ENCODE measurements at places on chromosomes 1 and 21. TPM values are rescaled to one million over a fixed set of nuclear protein-coding genes. Genes with fewer than 3 reads are reported as not detected.

DNA sequence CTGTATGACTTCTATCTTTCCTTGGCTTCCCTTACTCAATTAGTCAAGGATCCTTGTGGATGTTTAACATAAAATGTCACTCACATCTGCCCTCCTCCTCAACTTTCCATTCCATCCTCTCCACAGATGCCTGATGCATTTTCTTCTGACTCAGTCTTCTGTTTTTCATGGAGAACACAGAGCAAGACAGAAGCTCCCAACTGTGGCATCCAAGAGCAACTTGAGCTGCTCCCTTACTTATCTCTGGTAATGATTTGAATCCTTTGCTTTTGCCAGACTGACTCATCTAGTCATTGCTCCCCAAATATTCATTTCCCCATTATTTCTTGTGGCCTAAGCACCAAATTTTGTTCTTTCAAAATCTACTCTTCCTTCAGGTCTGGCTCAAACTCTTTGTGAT lies 120.6 kb downstream of the LYPLAL1 start:
- no peak overlapping the region for H3K27ac ChIP-seq
- no peaks in the 10 kb centered on the region for H3K36me3 ChIP-seq
- H3K4me3 ChIP-seq, result no peak overlapping the region
- peaks cover 10% of the 10 kb centered on the region for H3K4me1 ChIP-seq
- H3K27me3 ChIP-seq, result no peaks in the 10 kb centered on the region
- DNase-seq, result no peak

DNA sequence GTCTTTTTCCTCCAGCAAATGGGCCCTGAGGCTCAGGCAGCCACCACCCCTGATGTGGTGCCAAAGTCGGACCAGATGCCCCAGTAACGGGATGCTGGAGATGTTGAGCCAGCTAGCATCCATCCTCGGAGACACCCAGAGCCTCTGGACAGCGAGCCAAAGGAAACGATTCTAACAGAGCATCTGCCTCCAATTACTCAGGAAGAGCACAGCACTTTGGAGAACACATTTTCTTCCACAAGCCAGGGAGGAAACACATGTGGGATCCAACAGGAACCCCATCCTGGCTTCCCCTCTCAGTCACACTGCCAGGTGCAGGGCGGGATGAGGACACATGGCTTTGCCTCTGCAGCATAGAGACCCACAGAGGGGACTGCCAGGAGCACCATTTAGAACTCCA lies 44.9 kb downstream of the C1orf198 start:
- no peaks in the 10 kb centered on the region for H3K27me3 ChIP-seq
- H3K4me3 ChIP-seq, result no peak overlapping the region
- H3K36me3 ChIP-seq, result no peaks in the 10 kb centered on the region
- H3K4me1 ChIP-seq, result peaks cover 24% of the 10 kb centered on the region

- H3K27ac ChIP-seq, result no peak overlapping the region
- peak; percentile 15 for DNase-seq
Measured at GRCh38 chr1:117967881-117968280, 38.3 kb downstream of the WDR3 start.

ARHGAP30 gene
- total RNA-seq, result not detected

DNA sequence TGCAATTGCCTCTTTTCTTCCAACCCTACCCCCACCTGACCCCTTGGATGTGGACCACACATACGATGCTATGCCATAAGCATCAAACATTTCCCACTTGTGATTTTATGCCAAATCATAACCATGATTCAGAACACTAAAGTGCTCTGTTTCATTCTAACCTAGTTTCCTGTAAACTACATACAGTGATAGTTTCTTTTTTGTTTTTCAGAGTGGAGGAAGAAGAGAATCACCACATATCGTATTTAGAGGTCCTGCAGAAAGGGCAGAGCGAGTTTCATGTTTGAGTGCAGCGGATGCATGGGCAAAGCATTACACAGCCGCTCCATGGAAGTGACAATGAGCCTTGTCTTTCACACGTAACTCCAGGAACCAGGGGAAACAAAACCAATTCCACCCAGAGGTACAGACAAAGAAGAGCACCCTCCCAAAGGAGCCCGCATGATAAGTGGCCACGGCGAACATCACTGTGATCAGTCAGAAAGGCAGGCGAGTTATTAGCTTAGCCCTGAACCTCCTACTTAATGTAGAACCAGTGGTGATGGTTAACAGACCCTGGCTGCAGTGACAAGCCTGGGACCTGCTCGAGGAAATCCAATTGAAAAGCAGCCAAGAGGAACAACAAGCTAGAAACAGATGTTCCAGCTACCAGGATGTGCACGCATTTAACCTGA lies 64.0 kb upstream of the ZNF281 start:
- no peak overlapping the region for H3K4me3 ChIP-seq
- no peak overlapping the region for H3K27ac ChIP-seq
- DNase-seq, result no peak
- H3K27me3 ChIP-seq, result no peaks in the 10 kb centered on the region

GRCh38 chr1:165641231-165641987 lies 10.4 kb downstream of the MGST3 start:
- H3K4me3 ChIP-seq, result no peak overlapping the region
- H3K27me3 ChIP-seq, result no peaks in the 10 kb centered on the region
- peaks cover 11% of the 10 kb centered on the region for H3K4me1 ChIP-seq
- peak; percentile 33 for DNase-seq

GRCh38 chr1:110211496-110212168 lies 1.5 kb downstream of the KCNC4 start:
- H3K4me3 ChIP-seq, result no peak overlapping the region
- no peaks in the 10 kb centered on the region for H3K36me3 ChIP-seq
- no peak overlapping the region for H3K27ac ChIP-seq
- H3K27me3 ChIP-seq, result peaks cover 59% of the 10 kb centered on the region

GRCh38 chr21:45869121-45870007 lies 112.2 kb upstream of the COL6A1 start:
- no peaks in the 10 kb centered on the region for H3K27me3 ChIP-seq
- peaks cover 24% of the 10 kb centered on the region for H3K4me1 ChIP-seq
- peak overlapping the region; percentile 9 for H3K27ac ChIP-seq
- peak; percentile 79 for DNase-seq
- H3K36me3 ChIP-seq, result no peaks in the 10 kb centered on the region

DNA sequence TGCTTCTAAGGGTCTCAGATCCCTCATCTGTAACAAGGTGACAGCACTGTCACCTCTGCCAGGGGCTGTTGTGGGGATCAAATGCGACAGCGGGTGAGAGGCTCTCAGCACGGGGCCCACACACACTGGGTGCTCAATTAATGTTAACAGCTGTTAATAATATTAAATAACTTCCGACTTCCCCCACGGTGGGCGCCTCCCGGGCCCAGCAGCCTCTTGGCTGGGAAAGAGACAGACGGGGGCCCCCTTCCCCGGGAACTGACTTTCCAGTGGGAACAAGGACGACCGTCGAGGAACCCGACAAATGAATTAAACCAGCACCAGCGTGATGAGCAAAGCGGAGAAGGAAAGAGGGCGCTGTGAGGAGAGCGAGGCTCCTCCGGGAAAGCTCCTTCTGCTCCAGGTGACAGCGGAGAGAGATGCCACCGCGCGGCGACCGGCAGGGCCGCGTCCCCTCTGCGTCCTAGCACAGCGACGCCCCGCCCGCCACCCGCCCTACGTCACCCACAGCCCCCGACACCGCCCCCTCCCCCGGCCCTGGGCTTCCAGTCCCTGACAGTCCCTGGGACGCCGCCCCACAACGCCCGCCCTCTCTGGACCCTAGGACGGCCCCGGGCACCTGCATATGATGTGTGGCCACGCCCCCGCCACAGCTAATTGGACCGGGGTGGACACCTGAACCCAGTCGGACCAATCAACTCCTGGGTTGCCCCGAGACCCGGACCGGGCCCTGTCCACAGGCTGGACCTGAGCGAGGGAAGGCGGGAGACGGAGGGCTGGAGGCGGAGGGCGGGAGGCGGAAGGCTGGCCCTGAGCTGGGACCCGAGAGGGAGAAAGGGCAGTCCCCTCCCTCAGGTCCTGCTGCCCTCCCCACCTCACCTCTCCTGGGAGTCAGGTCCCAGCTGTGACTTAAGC lies 38.2 kb downstream of the MATN1 start:
- H3K36me3 ChIP-seq, result no peaks in the 10 kb centered on the region
- H3K27me3 ChIP-seq, result peaks cover 58% of the 10 kb centered on the region
- no peak for DNase-seq
- no peak overlapping the region for H3K4me3 ChIP-seq
- no peaks in the 10 kb centered on the region for H3K4me1 ChIP-seq

DNA sequence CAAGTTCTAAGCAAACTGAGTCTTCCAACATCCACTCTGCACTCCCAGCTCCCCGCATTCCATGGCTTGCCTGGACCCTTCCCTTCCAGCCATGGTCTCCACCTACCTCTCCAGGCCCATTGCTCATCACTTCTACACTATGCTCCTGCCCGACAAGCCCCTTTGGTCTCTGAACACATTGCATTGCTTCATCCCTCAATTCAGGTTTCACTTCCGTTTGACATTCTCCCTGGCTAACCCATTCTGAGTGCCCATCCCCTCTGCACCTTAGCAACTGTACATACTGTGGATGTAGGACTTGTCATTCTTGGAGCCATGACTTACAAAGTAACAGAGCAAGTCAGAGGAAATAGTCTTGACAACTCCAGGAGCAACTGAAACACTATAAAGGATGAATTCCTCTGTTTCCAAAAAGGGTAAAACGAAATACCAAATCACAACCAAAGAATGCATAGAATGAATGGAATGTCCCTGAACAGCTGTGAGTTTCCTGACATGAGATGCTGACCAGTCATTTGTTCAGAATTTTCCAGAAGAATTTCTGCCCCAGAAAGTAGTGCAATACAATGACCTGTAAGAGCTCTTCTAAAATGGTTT lies 66.7 kb downstream of the KCNJ6 start:
- no peaks in the 10 kb centered on the region for H3K36me3 ChIP-seq
- peaks cover 27% of the 10 kb centered on the region for H3K4me1 ChIP-seq
- no peaks in the 10 kb centered on the region for H3K27me3 ChIP-seq
- DNase-seq, result peak; percentile 83

DNA sequence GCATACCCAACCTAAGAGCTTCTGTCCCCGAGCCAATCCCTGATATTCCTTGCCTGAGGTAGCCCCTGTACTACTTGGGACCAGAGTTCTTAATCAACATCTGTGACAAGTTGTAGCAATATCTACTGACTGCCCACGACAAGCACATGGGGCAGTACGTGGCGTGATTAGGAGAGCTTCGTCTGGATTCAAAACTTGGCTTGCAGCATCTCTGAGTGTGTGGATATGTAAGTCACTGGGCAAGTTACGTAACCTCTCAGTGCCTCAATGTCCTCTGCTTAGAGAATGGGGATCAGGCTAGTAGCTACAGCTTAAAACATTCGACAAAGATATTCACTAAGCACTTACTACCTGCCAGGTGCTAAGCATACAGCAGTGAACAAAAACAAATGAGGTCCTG lies 5.0 kb downstream of the HSPG2 start:
- peak overlapping the region; percentile 93 for H3K27ac ChIP-seq
- peak; percentile 86 for DNase-seq
- H3K4me3 ChIP-seq, result no peak overlapping the region
- peaks cover 2% of the 10 kb centered on the region for H3K36me3 ChIP-seq
- H3K27me3 ChIP-seq, result no peaks in the 10 kb centered on the region

GRCh38 chr21:14058566-14058965 lies 152.2 kb downstream of the LIPI start:
- no peaks in the 10 kb centered on the region for H3K27me3 ChIP-seq
- no peak overlapping the region for H3K4me3 ChIP-seq
- no peak for DNase-seq
- H3K36me3 ChIP-seq, result no peaks in the 10 kb centered on the region

LRRC53 gene
- not detected for total RNA-seq

DNA sequence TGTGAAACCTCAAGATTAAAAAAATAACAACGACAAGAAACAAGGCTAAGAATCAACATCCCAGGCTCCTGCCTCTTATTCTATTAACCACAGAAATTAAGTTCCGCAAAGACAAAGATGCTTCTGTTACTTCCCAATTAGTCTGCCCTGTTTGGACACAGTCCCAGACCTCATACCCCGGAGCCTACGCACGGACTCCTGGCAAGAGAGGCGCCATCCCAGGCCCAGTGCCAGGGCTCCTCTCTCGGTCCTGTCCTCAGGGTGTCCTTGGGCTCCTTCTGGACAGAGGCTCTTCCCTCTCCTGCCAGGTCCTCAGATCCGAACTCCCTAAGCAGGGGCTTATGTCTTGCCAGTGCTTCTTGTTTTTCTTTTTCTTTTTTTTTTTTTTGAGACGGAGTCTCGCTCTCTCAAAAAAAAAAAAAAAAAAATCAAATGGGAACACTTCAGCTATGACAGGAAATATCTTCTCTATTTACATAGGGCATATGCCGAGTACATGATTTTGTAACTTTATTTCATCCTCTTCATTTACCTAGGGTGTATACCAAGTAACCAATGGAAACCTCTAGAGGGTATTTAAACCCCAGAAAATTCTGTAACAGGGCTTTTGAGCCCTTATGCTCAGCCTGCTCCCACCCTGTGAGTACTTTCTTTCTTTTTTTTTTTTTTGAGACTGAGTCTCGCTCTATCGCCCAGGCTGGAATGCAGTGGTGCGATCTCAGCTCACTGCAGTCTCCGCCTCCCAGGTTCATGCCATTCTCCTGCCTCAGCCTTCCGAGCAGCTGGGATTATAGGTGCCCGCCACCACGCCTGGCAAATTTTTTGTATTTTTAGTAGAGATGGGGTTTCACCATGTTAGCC lies 11.7 kb upstream of the ENO1 start:
- peak; percentile 89 for DNase-seq
- no peaks in the 10 kb centered on the region for H3K27me3 ChIP-seq
- peak overlapping the region; percentile 22 for H3K27ac ChIP-seq
- peak overlapping the region; percentile 0 for H3K4me3 ChIP-seq

GRCh38 chr1:6001992-6002576 lies 9.9 kb upstream of the NPHP4 start:
- no peak overlapping the region for H3K4me3 ChIP-seq
- no peaks in the 10 kb centered on the region for H3K36me3 ChIP-seq
- no peak overlapping the region for H3K27ac ChIP-seq
- H3K27me3 ChIP-seq, result no peaks in the 10 kb centered on the region

GRCh38 chr1:110338309-110338885 lies 780 bp upstream of the RBM15 start:
- peaks cover 17% of the 10 kb centered on the region for H3K36me3 ChIP-seq
- H3K4me3 ChIP-seq, result peak overlapping the region; percentile 62
- DNase-seq, result no peak
- H3K27me3 ChIP-seq, result no peaks in the 10 kb centered on the region
- peaks cover 18% of the 10 kb centered on the region for H3K4me1 ChIP-seq

KRTAP21-2 gene
- total RNA-seq, result not detected

DNA sequence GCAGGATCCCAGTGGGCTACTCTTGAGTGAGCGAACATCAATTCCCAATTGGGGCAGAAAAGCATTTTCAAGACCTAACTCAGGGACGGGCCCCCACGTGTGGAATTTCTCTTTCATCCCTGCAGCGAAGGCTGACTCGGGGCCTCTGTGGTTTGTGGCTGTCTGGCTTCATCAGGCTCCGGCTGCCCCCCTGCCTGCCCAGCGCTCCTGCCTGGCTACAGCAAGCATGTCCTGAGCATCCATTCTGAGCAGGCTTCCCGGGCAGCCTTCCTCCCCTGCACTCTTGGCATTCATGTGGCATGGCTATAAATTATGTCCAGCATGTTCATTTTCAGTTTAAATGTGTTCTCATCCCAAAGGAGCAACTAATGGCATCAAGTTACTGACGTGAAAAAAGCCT lies 588.1 kb downstream of the KIF26B start:
- no peak for DNase-seq
- no peak overlapping the region for H3K27ac ChIP-seq
- no peaks in the 10 kb centered on the region for H3K27me3 ChIP-seq
- H3K4me3 ChIP-seq, result no peak overlapping the region
